ENCODE measurements at places on chromosomes 13 and 19.

- no peak for DNase-seq
These were observed 120.0 kb downstream of the ITGBL1 start for GRCh38 chr13:101572456-101572855.

- no peak for DNase-seq
These were observed 52.0 kb downstream of the TDRD3 start for GRCh38 chr13:60448907-60449510.

DNA sequence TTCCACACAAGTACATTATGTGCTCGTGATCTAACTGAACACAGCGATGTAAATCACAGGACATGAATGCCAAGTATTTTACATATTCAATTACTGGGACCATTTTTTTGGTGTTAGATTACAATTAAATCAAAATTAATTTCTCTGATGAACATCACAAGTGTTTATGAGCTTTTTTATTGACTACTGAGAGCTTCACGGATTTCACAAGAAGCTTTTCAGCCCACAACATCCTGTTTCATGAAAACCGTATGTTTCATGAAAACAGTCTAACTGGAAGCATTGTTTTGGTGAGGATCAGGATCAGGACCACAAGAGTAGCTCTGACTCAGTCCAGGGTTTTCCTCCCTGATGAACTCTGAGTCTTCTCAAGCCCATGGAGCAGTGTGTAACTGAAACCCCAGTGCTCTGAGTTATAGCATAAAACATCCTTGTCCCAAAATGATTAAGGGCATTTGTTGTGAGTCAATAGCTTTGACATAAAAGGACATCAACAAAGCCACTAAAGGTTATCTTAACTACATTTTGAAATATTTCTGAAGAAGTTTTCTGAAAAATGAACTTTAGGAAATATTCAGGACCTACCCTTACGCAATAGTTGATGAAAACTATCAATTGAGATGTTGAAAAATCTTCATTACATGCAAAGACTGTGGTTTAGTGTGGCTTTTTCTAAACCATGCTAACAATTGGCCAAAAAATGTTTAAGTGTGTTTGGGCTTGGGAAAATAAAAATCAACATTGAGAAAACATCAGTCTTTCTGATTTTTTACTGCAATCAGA, 49.3 kb downstream of the UFM1 start:
- peak; percentile 28 for DNase-seq

DNA sequence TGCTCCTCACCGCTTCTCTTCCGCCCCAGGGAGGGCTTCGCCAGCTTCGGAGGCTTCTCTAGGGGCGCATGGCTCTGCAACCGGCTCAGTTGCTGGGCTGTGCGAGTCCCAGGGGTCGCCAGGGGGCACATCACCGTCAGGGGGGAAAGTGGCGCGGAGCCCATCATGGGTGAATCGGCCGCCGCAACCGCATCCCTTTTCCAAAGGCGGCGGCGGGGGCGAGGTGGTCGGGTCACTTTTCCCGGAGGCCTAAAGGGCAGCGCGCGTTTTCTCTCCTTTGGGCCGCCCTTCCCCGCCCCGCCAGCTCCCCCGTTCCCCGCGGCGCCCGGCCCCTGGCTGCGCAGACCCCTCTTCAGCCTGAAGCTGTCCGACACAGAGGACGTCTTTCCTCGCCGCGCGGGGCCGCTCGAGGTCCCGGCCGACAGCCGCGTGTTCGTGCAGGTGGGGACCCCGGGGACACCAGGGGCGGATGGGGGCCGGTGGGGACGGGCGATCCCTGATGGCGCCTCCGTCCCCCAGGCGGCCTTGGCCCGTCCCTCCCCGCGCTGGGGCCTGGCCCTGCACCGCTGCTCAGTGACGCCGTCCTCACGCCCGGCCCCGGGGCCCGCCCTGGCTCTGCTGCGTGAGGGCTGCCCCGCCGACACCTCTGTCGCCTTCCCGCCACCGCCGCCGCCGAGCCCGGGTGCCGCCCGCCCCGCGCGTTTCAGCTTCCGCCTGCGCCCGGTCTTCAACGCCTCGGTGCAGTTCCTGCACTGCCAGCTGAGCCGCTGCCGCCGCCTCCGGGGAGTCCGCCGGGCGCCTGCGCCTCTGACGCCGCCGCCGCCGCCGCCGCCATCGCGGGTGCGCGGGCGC, 1.7 kb downstream of the TGFBR3L start:
- DNase-seq = no peak

- no peak for DNase-seq
These were observed 107.5 kb downstream of the CYSLTR2 start for GRCh38 chr13:48761256-48761655.

DNA sequence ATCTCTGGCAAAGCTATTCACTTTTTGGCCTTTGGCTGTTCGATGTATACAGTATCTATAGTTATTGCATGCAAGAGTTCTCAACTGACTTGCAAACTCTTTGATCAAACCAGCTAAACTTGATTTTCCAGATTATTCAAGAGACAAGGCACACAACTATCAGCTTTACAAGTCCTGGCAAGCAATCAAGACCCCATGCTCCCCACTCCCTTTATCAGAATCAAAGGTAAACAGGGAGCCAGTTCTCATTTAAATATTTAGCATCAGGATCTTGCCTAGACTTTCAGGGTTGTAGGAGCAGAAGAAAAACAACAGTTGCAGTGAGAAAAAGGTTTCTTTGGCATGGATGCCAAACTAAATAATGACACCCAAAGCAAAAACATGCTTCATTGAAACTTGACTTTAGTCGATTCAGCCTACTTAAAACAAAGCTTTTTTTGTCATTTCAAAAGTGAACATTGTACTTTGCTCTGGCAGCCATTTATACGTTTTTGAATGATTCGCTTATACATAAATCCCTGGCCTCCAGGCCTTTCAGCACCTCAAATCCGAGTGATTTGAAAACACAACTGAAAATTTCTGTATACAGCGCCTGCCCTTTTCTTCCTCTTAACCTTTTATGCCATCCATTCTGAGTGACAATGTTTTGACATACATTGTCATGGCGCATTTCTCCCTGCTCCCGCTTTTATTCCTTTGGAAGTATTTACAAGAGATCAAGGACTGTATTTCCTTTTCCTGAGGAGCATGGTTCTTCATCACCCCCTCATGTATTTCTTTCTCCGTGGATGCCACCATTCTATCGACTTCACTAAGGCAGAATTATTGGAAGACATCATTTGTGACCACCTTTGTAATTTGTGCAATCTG, 340.8 kb downstream of the KLF5 start:
- no peak for DNase-seq

DNA sequence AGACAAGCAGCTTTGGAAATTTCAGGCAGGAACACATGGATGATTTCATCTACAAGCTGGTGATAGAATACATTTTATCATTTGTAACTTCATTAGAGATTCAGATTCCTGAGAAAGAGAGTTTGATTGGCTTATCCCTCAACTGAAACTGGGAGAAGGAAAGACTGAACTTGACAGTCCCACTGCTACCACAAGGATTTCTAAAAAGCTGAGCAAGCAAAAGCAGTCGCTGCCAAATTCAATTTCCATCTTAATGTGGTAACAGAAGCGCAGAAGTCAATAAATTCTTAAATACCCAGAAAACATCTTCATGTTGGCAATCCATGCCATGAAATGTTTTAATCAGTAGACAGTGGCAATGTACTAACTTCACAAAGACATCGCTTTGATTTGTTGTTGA, 172.1 kb upstream of the DACH1 start:
- DNase-seq = no peak

GRCh38 chr13:82976499-82976898, 905.8 kb downstream of the SLITRK1 start:
- DNase-seq = no peak

- no peak for DNase-seq
These were observed at the start of gene LYPD3 for GRCh38 chr19:43465468-43466120. Gene LYPD3 (minus strand): TSS chr19:43465608. CDS start chr19:43465571, 37 bp downstream.

DNA sequence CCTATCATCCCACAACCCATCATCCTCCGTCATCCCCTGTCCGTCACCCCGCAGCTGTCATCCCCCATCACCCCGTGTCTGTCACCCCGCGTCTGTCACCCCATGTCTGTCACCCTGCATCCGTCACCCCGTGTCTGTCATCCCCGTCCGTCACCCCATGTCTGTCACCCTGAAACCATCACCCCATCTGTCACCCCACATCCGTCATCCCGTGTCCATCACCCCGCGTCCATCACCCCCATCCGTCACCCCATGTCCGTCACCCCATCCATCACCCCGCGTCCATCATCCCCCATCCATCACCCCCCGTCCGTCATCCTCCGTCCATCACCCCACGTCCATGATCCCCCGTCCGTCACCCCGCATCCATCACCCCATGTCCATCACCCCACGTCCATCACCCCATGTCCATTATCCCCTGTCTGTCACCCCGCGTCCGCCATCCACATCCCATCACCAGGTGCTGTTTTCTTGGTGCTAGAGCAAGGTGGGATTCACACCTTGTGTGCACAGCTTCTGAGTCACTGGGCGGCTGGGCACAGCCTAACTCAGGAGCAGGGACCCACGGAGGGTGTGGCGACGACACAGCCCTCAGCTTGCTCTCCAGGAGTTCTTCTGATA, 24.2 kb downstream of the RASA3 start:
- DNase-seq = no peak

DNA sequence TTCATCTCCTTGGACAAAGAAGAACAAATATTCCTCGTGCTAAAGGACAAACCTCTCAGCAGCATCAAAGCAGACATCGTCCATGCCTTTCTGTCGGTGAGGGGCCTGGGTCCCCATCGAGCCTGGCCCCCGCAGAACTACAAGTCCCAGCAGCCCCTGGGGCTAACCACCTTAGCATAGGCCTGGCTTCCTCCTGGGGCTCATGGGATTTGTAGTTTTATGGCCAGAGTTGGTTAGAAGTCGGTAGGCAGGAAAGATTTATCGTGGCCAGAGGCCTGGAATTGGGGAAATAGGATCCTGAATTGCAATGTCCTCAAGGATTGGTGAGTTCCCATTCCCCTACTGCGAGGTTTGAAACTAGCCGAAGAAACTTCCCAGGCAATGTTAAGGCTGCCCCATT, 19.6 kb downstream of the TMEM150B start:
- peak; percentile 22 for DNase-seq

DNA sequence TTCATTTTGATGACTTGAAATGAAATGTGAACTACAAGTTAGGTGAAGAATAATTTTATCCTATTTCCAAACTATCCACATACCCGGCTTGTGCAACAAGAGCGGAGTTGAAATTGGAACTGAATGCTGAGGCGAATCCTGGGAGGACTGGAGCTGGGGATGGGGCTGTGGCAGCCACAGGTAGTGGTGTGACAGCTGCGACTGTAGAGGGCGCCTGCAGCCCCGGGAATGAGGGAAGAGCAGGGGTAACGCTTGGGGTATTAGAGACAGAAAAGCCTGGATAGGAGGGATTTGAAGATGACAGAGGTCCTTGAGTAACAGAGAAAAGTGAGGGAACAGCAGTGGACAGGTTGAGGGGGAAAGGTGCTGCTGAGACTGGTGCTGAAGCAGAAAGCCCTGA, 22.0 kb upstream of the STOML3 start:
- no peak for DNase-seq

DNA sequence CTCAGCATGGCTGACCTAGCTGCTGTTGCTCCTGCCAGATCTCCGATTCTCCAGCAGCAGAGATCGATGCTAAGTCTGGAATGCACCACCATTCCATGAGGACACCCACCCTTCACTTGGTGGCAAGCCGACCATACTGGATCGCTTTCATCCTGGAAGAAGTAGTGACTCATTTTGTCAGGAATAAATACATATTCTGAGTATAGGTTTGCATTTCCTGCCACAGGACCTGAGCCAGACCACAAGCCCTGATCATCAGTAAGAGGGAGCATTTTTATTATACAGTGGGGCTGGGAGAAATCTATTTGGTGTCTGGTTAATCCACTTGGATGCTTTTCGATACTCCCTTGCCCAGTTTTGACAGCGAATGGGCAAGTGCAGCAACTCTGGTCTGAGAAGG, 10.9 kb upstream of the KCTD15 start:
- DNase-seq = no peak

DNA sequence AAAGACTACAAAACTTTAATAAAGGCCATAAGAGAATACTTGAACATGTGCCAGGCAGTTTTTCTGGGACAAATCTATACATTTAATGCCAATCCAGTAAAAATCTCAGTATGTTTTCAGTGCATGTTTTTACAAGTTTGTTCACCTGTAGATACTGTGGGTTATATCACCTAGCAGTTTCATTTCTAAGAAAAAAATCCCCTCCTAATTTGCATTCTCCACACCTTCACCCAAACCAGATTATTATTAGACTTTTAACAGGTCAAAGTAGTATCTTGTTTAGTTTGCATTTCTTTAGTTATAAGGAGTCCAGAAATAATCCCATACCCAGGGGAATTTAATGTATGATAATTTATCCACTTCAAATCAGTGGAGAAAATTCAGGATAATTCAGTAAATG, 17.0 kb upstream of the LPAR6 start:
- DNase-seq = no peak

DNA sequence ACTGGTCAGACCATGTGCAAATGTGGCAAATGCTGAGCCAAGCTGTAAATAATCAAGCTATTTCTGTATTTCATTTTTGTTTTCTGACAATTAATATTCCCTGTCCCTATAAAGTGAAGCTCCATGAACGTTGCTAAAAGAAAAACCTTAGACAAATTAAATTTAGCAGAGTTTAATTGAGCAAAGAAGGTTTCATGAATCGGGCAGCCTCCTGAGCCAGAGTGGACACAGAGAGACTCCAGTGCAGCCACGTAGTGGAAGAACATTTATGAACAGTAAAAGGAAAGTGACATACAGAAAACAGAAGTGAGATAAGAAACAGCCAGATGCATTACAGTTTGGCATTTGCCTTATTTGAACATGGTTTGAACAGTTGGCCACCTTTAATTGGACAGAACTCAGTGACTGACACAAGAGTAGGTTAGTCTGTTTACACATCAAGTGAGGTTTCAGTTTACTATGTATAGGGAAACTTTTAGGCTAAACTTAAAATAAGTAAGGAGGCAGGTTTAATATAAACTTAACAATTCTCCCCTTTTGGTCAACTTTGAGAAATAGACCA, 69.7 kb downstream of the UFM1 start:
- no peak for DNase-seq

GRCh38 chr13:19695829-19696228, 62.4 kb downstream of the MPHOSPH8 start:
- DNase-seq = no peak
